ENCODE measurements at places on chromosomes 6 and 20.

DNA sequence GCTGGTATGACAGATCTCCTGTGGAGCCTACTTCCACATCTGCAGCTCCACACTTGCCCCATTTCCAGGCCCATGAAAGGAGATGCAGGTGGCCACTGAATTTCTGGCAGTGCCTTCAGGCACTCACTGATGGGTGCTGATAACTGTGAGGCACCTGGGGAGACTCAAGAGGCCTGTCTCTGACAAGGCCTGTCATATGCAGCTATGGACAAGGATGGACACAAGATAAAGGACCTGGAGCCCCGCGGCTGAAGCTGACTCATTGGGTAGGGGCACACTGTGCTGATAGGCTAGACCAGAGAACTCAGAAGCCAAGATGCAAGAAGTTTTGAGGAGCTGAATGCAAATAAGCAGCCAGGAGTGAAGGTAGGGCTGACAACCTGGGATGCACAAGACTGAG lies 81.0 kb upstream of the LRFN2 start:
- DNase-seq = no peak

DNA sequence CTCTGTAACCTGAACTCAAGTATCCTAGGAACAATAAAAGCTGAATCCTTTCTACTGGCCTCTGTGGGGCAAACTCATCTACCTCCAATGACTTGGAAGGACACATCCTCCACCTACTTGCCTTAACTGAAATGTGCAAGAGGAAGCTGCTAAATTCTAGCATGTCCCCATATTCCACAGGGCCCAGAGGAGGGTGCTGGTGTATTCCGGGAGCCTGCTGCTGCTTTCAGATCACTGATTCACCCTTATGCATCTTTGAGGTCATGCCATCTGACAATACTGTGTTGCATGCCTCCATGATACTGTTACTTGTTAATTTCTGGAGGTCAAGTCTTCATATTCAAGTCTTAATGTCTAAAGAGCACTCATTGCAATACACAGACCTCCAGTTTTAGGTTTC lies 40.3 kb downstream of the LYRM4 start:
- DNase-seq = no peak

DNA sequence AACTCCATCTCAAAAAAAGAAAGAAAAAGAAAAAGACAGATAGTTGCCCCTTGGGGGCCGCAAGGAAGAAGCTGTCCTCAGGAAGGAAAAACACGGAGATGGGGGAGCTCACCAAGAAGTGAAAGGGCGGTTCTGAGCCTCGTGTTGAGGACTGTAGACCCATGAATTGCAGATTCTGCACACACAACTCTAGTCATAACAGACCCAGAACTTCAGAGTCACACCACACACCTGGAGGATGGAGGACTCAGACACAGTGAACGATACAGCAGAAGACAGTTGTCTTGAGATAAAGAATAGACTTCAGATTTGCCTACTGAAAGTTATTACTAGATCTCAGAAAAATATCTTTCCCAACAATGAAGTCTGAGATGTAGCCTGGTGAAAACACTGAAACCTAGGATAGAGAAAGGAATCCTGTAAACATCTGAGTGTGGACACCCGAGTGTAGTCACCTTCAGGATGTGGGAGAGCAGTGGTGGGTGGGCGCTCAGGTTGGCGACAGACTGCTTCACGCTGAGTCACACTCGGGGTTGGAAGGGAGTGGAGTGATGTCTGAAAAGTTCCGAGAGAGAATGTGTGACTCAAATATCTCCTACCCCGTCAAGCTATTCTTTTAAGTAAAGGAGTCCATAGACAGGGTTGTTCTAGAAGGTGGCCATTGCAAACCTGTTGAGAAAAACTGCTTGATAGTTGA lies 88.1 kb downstream of the MAP3K4 start:
- DNase-seq = no peak

DNA sequence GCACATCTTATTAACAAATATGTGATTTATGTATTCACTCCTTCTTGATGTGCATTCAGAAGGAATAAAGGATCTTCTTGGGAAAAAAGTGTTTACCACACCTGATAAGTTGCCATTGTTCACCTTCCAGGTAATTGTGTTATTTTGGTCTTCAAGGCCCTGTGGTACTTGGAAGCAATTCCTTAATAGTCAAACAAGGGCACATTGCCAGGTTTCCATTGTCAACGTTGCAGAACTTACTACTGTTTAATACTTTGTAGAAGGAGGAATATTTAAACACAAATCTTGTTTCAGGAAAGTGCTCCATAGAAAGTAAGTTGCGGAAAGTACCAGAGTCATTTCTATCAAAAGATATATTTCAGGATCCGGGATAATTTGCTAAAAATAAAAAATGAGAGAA lies 129.5 kb upstream of the SGK1 start:
- DNase-seq = no peak

DNA sequence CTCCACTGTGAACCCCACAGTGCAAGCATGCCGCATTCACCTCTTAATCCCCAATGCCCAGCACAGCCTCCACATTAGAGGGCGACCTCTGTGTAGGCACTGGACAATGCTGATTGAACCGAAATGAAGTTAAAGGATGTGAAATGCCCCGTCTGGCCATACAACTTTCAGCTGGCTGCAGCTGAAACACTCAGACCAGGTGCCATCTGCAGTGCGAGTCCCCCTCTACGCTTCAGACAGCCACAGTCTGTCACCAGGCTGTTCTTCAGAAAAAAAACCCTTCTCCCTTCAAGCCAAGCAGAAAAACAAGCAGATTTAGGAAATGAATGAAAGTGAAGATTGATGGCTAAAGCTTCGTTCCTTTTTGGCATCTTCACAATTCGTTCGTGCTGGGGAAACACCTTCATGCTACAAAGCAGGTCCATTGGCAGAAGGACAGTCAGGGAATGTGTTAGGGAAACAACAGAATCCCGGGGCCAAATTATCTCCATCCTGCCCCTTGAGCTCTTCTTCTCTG lies 44.7 kb downstream of the TNFAIP3 start:
- no peak for DNase-seq

DNA sequence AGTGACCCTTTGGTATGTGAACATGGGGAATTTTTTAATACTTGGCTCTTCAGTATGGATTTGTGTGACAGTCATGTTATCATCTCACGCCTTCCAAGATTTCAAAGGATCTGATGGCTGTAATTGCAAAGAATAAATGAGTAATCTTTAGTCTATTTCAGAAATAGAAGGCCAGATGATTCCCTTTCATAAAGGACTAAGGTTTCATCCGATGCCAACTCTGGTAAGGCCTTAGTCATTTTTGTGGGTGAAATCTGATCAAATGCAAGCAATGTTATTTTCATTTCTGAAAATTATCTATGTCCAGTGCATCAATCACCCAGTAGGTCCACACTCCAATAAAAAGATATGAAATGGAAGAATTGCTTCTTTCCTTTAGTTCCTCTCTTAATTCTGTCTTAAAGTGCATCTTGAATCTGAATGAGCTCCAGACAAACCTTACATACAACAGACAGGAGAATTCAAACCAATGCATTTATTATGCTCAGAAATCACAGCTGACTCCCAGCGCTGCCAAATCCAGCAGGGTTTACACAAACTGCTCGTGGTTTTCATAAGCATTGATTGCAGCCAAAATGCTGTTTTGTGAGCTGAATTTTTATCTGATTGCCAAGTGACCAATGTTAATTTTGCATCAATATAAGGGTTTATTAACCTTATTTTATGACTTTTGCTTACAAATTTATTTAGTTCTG lies 565.2 kb upstream of the MARCKS start:
- no peak for DNase-seq

- no peak for DNase-seq
Observed at GRCh38 chr6:35973670-35974222, 50.7 kb downstream of the SLC26A8 start.

DNA sequence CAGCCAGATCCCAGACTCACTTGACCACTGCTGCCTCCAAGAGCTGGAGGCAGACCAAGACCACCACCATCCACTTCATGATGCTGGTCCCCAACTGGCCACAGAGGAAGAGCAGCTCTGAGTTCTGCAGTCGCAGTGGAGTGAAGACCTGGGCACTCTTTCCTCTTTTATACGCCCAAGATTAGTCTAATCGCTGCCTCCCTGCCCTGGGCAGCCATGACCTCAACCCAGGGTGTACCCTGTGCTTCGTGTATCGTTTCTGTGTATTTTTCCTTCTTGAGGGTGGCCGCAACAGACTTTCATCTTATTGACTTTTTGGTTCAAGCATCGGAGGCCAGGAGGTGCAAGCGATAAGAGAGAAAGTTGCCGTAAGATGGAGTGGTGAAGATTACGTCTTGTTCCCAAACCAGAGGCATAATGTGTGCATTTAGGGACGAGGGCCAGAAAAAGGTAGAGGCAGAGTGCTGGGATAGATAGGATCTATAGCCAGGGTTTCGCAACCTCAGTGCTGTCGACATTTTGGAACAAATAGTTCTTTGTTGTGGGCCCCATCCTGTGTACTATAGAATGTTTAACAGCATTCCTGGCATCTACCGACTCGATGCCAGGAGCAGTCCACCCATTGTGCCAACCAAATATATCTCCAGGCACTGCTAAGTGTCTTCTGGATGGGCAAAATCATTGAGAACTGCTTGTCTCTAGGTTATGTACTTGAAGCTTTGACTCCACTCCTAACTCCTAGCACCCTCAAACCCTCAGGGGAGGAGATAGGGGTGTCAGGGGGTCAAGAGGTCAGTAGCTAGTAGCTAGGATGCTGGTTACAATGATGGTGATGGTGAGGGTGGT lies at the start of gene PGC:
TSS of gene PGC (minus strand) at position 142 of the 846 bp plus-strand sequence. CDS start at position 79, 63 bp downstream.
- no peak for DNase-seq

- DNase-seq = no peak
Observed at GRCh38 chr6:152206072-152206818, 398.8 kb downstream of the ESR1 start.

GRCh38 chr20:21360705-21361104 lies 36.6 kb downstream of the NKX2-4 start:
- DNase-seq = no peak

DNA sequence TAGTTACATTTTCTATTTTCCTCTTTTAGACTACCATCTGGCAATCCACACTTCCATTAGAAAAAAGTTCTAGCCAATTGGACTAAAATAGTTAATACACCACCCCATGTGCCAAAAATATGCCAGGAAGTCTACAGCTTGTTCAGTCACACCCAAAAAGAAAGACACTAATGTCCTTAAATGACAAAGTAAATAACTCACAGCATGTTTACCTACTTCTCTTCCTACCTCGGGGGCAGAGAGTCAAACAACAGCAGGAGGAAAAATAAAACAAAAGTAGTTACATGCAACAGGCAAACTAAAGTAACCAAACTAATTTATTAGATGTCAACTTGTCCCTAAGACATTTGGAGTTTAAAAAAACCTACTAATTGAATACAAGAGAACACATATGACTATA lies 57.0 kb downstream of the UBE3D start:
- DNase-seq = no peak

GRCh38 chr6:157029980-157030690 lies 253.0 kb downstream of the ARID1B start:
- no peak for DNase-seq

- DNase-seq = no peak
Observed at GRCh38 chr6:45822873-45823272, 192.8 kb downstream of the CLIC5 start.

DNA sequence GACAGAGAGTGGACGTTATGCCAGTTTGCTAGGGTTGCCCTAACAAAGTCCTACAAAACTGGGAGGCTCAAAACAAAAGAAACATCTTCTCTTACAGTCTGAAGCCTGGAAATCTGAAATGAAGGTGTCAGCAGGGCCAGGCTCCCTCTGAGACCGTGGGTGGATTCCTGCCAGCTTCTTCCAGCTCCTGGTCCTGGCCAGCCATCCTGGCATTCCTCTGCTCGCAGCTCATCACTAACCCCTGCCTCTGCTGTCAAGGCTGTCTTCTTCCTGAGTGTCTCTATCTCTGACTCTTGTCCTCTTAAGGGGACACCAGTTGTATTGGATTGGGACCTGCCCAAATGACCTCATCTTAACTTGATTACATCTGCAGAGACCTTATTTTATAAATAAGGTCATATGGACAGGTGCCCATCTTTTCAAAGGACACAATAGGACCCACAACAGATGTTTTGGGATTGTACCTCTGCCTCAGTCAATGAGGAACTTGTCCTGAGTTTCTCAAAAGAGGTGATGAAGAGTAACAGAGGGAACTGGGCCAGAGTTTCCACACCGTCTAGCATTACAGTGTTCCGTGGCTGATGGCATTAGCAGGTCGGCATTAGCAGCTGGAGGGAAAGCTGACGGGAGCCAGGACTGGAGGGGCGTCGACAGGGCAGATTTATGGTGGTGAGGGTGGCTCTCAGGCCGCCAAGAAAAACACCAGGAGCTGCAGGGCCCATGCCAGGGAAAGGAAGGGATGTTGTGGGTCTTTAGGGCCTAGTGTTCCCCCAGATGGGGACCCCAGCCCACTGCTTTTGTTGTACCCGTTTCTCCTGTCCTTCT lies 157.3 kb downstream of the TBXT start:
- peak; percentile 74 for DNase-seq

GRCh38 chr6:167678102-167679101 lies 148.3 kb upstream of the AFDN start:
- DNase-seq = no peak

GRCh38 chr20:41437836-41438235 lies 71.2 kb upstream of the EMILIN3 start:
- DNase-seq = peak; percentile 52

GRCh38 chr20:60073504-60073903 lies 115.3 kb downstream of the CDH26 start:
- DNase-seq = no peak

DNA sequence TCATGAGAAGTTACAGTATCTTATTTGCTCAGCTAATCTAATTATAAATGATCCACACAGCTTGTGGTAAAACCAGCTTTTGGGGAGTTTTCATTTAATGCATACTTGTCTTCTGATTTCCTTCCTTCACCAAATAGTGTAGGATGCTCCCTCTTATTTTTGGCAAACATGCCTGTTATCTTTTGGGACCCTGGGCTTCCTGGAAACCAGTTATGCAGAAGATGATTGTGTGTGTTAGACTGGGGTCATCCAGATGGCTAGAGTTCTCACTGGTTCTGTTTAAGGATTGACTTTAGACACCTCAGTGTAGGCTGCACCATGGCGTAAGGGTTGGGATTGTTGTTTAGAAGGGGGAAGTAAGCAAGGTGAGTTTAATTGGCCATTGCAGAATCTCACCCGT lies 61.3 kb downstream of the PTPN1 start:
- DNase-seq = no peak

- no peak for DNase-seq
Observed at GRCh38 chr20:24283186-24283585, 186.2 kb upstream of the SYNDIG1 start.
